ENCODE measurements at places on chromosomes 1 and 21. TPM values are rescaled to one million over a fixed set of nuclear protein-coding genes. Genes with fewer than 3 reads are reported as not detected.
A peak's percentile ranks its signal among the peaks of the same experiment; 100 is the strongest.

DENND1B gene
- 19.2 TPM for total RNA-seq

ETV3L gene
- total RNA-seq = 0.29 TPM

HCRTR1 gene
- total RNA-seq = not detected

SLC22A15 gene
- total RNA-seq = 4.6 TPM

TMEM63A gene
- 54.8 TPM for total RNA-seq

BTG3 gene
- total RNA-seq = 17.1 TPM

S100A14 gene
- total RNA-seq = not detected

FBLIM1 gene
- total RNA-seq = 0.15 TPM

DNA sequence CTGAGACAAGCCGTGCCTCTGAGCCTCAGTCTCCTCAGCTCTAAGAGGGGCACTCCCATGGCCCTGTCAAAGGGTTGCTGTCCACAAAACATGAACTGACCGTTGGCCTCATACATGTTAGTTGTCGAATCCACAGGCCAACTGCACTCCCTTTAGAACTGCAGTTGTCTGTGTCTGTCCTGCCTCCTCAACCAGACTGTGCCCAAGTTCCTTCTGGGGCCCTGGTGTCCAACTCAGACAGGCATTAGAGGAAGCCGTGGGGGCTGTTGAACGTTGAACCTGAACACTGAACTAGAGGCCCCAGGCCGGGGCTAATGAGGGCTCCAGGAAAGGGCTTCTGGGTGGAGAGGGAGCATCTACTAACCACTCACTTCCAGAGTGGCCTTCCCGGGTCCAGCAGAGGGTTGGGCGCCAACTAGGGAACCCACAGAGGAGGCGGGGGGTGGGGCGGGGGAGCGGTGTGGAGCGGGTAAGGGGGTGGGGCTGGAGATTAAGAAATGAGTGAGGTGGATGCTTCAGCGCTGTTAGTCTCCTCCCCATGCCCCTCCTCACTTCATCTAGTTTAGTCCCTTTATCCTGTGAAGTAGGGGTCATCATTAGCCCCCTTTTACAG, at the start of gene RAB42:
RAB42 (plus strand) TSS at position 558 of the 613 bp plus-strand sequence. CDS start 247 bp downstream, outside the sequence.
- no peak for DNase-seq
- H3K27ac ChIP-seq = no peak within 1 kb of the TSS
- peaks cover 18% of the 10 kb centered on the region for H3K4me1 ChIP-seq

GRCh38 chr1:78483903-78484302, 6.9 kb upstream of the PTGFR start:
- DNase-seq = no peak
- no peak overlapping the region for H3K27ac ChIP-seq
- no peak overlapping the region for H3K4me3 ChIP-seq
- H3K4me1 ChIP-seq = no peaks in the 10 kb centered on the region
- no peaks in the 10 kb centered on the region for H3K36me3 ChIP-seq

GRCh38 chr21:28118570-28118969, 874.1 kb downstream of the LTN1 start:
- no peak for DNase-seq
- H3K4me1 ChIP-seq = no peaks in the 10 kb centered on the region
- H3K36me3 ChIP-seq = no peaks in the 10 kb centered on the region
- no peak overlapping the region for H3K27ac ChIP-seq

GRCh38 chr1:87549738-87550137, 221.1 kb downstream of the LMO4 start:
- no peak overlapping the region for H3K27ac ChIP-seq
- H3K4me1 ChIP-seq = no peaks in the 10 kb centered on the region
- no peaks in the 10 kb centered on the region for H3K27me3 ChIP-seq
- H3K4me3 ChIP-seq = no peak overlapping the region
- H3K36me3 ChIP-seq = no peaks in the 10 kb centered on the region

DNA sequence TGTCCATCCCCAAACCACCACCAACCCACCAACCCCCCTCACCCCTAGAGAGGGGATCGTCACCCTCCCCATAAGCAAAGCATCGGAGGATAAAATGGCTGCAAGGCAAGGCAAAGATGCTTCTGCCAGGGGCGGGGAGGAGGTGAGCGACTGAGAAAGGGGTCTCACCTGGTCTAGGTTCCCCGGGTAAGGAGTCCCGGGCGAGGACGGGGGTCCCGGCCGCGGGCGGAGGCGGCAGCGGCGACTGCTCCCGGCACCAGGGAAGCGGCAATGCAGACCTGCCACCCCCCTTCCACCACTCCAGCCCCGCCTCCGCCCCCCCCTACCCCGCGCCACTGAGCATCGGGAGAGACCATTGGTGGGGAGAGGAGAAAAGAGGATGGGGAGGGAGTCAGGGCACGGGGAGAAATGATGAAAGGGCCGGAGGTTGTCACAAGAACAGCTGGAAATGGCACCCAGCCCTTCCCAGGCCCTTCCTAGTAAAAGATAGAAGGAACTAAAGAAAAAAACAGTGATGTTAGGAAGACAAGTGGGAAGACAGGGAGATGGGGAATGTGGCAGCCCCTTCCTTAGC, at the start of gene SV2A:
SV2A (minus strand) TSS at position 274 of the 574 bp plus-strand sequence. CDS start 4,004 bp downstream, outside the sequence.
- peak within 1 kb of the TSS; percentile 19 for H3K4me3 ChIP-seq
- peaks cover 11% of the 10 kb centered on the region for H3K36me3 ChIP-seq
- H3K27me3 ChIP-seq = peaks cover 26% of the 10 kb centered on the region
- no peak for DNase-seq

DNA sequence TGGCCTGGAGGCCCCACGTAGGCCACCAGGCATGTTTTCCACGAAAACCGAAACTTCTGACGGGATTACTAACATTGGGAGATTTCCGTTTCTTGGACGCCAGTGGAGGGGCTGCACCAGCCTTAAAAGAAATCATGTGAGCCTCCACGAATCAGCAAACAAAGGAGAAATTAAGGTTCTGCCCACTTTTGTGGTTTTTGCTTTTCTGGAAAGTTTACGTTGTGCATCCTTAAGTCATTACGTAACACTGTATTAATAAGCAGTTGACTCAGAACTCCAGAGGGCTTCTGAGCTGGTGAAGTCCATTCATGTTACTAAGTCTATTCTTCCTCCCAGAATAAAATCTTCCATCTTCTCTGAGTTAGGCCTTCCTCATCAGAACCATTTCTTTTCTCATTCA, 168.5 kb downstream of the PSMG1 start:
- no peaks in the 10 kb centered on the region for H3K36me3 ChIP-seq
- H3K27ac ChIP-seq = no peak overlapping the region
- peaks cover 16% of the 10 kb centered on the region for H3K4me1 ChIP-seq
- peaks cover 5% of the 10 kb centered on the region for H3K27me3 ChIP-seq

DNA sequence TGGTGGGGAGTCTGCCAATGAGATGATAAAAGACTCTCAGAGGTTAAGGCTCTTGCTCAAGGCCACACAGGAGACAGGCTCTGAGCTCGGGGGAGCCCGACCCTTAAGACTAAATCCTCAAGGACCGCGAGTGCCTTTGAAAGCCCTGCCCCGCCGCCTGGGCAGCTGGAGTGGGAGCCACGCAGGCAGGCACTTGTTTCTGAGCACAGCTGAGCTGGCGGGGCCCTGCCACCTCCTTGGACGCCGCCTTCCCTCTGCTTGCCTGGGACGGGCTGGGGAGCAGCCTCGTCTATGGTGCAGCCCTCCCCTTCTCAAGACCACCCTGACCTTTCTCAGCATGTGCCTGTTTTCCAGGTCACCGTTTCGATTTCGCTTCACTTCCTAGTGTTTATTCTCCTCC, 169.3 kb downstream of the CAMTA1 start:
- no peaks in the 10 kb centered on the region for H3K27me3 ChIP-seq
- no peaks in the 10 kb centered on the region for H3K36me3 ChIP-seq
- no peak for DNase-seq
- no peak overlapping the region for H3K27ac ChIP-seq
- H3K4me3 ChIP-seq = no peak overlapping the region

GRCh38 chr1:64133036-64133435, 70.4 kb upstream of the UBE2U start:
- no peak for DNase-seq
- H3K27ac ChIP-seq = no peak overlapping the region
- H3K4me3 ChIP-seq = no peak overlapping the region

GRCh38 chr1:180939711-180940103, 27.0 kb downstream of the KIAA1614 start:
- H3K27me3 ChIP-seq = no peaks in the 10 kb centered on the region
- no peak overlapping the region for H3K27ac ChIP-seq
- no peak for DNase-seq
- H3K36me3 ChIP-seq = no peaks in the 10 kb centered on the region

DNA sequence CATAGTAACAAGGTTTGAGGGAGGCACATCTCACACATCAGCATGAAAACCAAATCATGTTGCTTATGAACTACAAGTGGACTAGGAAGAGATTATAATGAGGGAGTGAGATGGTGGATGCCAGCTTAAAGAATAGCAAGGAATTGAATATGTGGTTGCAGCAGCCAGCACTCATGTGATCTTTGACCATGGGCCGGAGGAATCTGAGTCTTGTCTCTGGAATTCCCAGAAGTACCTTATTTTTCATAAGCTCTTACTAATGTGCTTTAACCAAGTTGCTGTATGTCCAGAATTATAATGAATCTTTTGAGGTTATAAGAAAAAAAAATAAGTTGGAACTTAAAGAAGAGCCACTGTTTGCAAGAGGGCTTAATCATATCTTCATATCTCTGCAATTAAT, 97.0 kb downstream of the DISP1 start:
- H3K36me3 ChIP-seq = peaks cover 5% of the 10 kb centered on the region
- H3K27ac ChIP-seq = no peak overlapping the region
- DNase-seq = no peak
- no peaks in the 10 kb centered on the region for H3K4me1 ChIP-seq

GRCh38 chr1:151520359-151520758, 9.2 kb downstream of the CGN start:
- H3K36me3 ChIP-seq = no peaks in the 10 kb centered on the region
- no peak overlapping the region for H3K27ac ChIP-seq
- DNase-seq = no peak
- no peaks in the 10 kb centered on the region for H3K27me3 ChIP-seq

DNA sequence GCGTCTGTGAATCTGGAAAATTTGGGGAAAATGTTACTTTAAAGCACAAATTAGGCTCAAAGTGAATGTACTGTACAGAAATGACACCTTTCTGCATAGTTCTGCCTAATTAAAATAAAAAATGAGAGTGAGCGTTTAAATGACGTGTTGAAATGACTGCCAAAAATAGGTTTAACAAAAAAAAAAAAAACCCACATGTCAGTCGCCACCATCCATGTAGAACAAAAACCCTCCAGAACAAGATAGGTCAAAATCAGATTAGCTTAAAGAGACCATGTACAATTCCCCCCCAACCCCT, 745 bp downstream of the PARP1 start:
- no peaks in the 10 kb centered on the region for H3K27me3 ChIP-seq
- no peak for DNase-seq
- peak overlapping the region; percentile 96 for H3K27ac ChIP-seq
- peaks cover 21% of the 10 kb centered on the region for H3K36me3 ChIP-seq

DNA sequence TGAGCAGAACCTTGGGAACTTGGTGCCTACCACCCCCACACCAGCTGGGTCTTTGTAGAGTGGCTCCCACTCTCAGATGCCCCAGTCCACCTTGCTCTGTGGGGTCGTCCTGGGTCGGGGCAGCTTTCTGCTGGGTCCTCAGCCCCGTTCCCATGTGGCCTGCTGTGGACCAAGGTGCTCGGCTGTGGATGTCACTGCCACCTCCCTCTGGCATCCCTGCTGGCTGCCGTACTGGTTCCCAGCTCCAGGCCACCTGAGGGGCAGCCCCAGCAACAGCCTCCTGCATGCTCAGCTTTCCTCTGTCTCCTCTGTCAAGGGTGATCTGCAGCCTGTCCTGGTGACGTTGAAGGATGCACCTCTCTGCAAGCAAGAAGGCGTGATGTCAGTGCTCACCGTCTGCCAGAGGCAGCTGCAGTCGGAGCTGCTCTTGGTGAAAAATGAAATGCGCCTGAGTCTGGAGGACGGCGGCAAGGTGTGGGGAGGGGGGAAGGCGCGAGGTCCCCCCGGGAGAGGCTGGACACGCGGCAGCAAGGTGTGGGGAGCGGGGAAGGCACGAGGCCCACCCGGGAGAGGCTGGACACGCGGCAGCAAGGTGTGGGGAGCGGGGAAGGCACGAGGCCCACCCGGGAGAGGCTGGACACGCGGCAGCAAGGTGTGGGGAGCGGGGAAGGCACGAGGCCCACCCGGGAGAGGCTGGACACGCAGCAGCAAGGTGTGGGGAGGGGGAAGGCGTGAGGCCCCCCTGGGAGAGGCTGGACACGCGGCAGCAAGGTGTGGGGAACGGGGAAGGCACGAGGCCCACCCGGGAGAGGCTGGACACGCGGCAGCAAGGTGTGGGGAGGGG, 45.9 kb upstream of the DIP2A start:
- H3K27ac ChIP-seq = no peak overlapping the region
- peaks cover 43% of the 10 kb centered on the region for H3K36me3 ChIP-seq
- no peak for DNase-seq
- H3K4me3 ChIP-seq = no peak overlapping the region
- no peaks in the 10 kb centered on the region for H3K27me3 ChIP-seq

- no peaks in the 10 kb centered on the region for H3K36me3 ChIP-seq
- H3K4me3 ChIP-seq = no peak overlapping the region
- no peaks in the 10 kb centered on the region for H3K4me1 ChIP-seq
These were observed 511.7 kb downstream of the USP25 start for GRCh38 chr21:16241479-16241963.

- no peaks in the 10 kb centered on the region for H3K36me3 ChIP-seq
- H3K4me1 ChIP-seq = peaks cover 3% of the 10 kb centered on the region
- no peak overlapping the region for H3K4me3 ChIP-seq
- H3K27me3 ChIP-seq = no peaks in the 10 kb centered on the region
- DNase-seq = no peak
These were observed 122.8 kb upstream of the IVNS1ABP start for GRCh38 chr1:185439727-185440415.

DNA sequence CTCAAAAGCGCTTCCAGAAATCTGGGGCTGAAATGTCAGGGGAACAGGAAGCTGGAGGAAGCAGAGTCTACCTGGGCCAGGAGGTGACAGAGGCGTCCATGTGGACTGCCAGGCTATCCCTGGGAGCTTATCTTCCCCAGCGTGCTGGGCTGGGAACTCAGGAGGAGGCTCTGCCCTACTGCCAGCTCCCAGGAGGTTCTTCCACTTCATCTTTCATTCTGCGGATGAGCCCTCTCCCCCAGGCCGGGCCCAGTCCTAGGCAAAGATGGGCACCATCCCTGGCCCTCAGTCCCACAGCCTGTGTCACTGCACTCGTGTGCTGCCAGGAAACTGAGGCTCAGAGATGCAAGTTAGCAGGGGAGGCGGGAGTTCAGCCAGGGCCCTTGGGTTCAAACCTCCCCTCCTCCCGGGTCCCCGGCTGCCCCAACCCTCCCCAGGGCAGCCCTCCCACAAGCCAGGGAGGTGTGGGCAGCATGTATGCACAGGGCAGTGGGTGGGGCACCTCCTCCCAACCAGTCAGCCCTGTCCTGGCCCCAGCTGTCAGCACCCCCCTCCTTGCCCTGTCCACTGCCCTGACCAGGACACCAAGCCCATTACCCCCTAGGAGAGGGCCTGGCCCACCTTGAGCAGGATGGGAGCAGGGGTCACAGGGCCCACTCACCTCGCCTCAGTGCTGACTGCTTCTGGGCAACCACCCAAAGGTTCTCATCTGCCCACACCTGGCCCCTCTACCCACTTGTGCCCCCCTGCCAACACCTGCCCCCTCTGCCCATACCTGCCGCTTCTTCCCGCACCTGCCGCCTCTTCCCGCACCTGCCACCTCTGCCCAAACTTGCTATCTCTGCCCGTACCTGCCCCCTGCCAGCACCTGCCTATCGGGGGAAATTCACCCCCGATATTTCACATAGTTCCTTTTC, 226.0 kb downstream of the NPHP4 start:
- DNase-seq = no peak
- H3K4me3 ChIP-seq = no peak overlapping the region
- no peak overlapping the region for H3K27ac ChIP-seq
